ENCODE measurements at places on chromosomes 3 and 15.

DNA sequence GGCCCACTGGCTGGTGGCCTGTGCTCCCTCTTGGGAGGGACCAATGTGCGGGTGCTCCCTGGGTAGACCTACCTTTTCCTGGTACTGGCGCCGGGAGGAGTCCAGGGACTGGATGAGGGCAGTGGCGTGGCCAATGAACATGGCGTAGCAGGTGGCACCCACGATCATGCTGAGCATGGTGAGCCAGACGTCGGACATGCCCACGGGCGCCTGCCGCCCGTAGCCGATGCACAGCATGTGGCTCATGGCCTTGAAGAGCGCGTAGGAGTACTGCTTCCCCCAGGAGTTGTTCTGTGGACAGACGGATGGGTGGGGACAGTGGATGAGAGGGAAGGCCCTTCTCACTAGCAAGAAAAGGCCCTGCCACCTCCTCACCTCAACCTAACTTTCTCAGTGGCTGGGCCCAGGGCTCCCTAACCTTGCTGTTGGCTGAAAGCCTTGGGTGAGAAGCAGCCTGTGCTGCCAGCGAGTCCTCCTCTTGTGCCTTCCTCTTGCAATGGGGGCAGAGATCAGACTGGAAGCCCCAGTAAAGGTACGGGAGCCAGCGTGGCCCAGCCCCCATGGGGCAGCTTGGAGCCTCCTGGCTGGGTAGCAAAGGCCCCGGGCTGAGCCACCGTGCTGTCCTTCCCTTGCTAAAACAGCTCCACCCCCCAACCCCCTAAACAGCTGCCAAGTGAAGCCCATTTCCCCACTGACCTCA is 39.1 kb downstream of the HCN4 start:
- DNase-seq, result peak; percentile 50

- DNase-seq, result no peak
Observed at GRCh38 chr3:139394116-139394515, 4.7 kb upstream of the COPB2 start.

DNA sequence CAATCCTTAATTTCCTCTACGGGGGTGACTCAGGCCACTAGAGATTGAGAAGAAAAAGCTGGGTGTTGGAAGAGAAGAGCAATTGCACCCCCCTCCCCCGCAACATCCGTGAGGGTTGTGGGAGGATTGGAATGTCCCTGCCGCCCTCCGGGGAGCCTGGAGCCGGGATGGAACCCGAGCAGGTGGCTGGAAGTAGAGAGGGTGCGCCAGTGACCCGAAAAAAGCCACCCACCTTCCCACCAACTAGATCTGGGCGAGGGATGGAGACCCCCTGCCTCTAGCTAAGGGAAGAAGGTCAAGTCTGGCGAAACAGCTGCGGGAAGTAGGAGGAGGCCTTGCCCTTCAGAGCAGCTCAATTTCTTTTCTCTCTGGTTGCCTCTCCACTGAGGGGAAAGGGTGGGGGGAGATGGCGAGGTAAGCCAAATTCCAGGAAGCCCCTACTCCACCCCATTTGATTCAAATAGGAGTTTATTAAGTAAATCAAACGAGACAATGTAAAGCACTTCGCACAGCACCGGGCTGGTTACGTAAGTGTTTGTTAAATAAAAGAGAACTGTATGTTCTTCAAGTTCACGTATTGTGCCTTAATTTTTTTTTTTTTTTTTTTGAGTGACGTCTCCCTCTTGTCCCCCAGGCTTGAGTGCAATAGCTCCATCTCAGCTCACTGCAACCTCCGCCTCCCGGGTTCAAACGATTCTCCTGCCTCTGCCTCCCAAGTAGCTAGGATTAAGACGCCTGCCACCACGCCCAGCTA is 1.1 kb upstream of the WWTR1 start:
- no peak for DNase-seq

DNA sequence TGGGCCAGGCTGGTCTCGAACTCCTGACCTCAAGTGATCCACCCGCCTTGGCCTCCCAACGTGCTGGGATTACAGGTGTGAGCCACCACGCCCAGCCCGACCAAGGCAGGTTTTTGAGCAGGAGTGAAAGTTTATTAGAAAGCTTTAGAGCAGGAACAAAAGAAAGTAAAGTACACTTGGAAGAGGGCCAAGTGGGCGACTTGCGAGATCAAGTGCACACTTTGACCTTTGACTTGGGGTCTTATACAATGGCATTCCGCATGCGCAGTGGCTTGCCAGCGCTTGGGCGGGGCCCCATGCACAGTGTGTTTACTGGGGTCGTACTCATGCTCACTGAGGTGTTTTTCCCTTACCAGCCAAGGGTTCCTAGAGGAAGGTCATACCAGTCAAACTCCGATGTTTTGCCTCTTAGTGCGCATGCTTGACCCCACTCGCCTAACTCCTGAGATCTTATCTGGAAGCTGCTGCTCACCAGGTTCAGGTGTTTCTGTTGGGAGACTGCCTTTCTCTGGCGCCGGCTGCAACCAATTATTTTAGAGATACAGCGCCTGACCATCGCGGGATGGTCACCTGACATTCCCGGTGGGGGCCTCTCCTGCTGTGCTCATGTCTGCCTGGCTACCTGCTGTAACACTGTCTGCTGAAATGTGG is 46.9 kb upstream of the FLNB start:
- no peak for DNase-seq

DNA sequence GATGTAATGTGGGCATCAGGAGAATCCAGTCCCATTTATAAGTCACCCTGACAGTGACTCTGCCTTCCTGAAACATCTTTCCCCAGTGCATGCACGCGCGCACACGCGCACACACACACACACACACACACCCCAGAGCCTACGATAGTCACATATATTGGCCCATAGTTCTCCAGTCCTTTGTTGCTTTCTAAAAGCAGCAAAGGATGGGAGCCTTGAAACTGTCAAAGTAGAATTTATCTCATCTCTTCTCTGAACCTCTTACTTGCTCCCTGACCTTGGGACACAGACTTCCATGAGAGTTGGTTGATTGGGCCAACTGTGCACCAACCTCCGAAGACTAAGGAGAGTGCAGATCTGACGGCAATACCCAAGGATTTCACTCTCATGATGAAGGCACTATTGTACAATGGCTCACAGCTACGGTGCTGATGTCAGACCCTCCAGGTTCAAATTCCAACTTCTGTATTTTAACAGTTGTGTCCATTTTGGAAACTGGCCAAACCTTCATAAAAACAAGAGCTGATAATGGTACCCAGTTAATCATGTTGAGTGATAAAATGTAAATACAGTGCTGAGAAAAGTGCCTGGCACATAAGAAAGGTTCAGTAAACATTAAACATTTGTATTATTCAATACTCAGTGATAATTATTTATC is 8.3 kb downstream of the CPA3 start:
- DNase-seq, result no peak

DNA sequence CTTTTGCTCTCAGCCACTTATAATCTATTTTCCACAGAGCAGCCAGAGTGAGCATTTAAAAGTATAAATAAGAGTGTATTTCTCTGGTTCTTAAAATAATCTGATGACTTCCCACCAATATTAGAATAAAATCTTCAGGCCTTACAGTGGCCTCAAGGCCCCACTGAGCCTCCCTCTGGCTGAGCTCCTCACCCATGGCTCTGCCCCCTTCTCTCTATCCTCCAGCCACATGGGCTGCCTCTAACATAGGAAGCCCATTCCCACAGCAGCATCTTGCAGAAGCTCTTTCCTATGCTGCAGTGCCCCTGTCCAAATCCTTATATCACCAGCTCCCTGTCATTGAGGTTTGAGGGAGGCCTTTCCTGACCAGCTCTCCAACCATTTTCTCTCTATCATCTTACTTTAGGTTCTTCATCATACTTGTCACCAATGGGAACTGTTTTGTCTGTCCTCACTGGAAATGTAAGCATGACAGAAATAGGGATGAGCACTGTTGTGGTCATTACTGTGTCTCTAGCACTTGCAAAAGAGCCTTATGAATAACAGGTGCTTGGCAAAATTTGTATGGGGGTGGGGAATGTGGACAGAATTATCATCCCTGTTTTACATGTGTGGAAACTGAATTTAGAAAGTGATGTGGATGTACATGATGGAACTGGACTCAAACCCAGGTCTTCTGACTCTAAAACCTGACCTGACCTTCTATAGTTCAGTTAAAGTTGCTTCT is 250.6 kb downstream of the NR1D2 start:
- no peak for DNase-seq

- DNase-seq, result peak; percentile 89
Observed at GRCh38 chr15:60091157-60091556, 87.0 kb downstream of the FOXB1 start.

DNA sequence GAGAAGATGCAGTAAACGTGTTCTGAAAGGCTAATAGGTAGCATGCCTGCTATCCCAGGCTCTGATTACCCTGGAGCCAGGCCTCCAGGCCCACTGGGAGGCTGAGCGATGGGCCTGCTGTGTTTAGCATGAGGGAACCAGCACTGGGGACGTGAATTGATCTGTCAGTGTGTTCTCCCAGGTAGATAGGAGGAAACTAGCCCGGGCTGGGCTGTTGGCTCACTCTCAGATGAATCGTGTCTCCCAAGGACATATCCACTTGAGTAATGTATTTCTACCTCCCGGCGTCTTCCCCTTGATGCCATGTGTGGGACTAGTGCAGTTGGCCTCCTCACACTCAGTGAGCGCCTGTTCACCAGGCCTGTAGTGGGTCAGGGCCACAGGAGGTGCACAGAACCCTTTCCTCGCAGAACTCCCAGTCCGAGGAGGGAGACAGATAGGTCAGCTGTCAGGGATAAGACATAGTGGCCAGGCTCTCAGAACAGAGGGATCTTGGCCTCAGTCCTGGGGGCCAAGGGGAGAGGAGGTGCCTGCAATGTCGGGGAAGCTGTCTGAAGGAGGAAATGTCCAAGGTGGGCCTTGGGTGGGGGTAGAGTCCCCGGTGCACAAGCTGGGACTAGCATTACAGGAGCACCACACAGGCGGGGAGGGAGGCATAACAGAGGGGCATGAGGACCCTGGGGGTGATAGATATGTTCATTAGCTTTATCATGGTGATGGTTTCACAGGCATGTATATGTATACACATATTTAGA is 111.7 kb downstream of the DNAJB8 start:
- DNase-seq, result no peak

DNA sequence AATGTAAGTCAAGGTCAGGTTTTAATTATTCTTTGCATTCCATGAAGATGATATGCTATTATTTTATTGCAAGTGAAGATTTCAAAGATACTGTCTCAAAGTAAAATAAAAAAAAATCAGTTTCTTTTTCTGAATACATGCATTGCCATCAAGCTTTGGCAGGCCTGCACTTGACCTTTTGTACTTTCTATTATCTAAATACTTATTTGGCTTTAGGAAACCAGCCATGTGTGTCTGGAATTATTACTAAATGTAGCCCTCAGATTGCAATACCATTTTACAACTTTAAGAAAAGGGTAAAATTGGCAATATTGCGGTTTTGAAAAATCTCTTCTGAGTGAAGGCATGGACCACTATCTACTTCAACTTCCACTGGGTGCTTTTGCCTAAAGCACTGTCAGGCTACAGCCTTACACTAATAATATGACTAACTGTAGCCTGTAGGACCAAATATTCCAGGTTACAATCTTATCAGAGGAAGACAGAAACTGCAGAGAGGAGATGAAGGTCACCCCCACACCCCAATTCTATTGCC is 349.4 kb upstream of the DCBLD2 start:
- no peak for DNase-seq

DNA sequence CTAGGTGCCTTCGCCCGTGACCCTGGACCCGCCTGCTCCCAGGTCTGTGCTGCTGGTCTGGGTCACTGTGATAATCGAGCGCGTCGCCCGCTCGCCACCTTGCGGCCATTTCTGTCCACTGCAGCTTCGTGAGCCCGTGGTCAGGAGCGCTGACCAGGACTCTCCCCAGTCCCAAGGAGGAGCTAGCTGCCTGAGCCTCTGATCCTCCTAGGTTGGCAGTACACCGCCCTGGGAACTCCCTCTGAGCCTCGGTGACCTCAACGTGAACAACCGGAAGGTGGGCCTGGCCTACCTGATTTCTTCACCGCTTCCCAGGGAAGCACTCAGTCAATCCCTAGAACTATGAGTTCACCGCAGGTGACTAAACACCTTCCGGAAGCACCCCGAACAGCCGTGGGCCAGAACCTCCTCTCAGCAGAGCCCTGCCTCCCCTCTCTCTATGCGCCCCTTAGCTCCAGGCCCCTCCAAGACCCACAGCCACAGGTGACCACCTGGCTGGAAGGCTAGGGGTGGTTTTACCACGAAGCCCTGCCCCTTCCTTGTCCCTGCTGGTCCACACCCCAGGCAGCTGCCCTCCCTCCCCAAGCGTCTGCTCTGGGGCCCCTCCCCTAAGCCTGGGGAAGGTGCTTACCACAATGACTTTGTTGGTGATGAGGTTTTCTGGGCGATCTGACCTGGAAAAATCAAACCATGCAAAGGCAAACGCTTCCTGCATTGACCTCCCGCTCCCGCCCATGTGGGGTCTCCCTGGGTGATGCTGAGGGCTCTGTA is 9.7 kb downstream of the PLA2G4D start:
- DNase-seq, result peak; percentile 87

DNA sequence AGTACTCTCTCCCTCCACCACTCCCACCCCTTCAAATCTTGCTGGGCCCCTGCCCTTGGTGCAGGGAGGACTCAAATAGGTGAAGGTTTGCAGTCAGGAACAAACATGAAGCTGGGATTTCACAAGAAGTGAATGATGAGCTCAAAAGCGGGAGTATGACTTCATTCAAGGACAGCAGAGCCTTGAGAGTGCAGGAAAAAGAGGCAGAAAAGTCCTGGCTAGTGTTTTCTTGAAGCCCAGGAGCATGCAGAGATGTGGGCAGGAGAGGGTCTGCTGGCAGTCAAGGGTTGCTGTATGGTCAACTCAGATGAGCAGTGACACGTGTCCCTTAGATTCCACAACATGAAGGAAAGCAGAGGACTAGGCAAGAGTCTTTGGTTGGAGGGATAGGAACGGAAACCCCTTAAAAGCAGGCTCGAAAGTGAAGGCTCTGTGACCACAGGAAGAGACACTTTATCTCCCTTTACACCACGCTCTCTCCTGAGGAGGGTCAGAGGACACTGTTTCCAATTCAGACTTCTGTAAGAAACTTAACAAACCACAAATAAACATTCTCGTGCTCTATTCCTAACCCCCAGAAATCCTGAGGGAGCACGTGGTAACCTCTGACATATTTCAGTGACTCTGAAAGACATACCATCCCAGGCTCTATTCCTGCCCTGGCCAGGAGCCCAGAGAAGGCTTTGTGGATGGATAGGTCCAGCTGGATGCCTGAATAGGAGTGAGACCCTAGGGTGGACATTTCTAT is 168.0 kb upstream of the NDN start:
- DNase-seq, result no peak

DNA sequence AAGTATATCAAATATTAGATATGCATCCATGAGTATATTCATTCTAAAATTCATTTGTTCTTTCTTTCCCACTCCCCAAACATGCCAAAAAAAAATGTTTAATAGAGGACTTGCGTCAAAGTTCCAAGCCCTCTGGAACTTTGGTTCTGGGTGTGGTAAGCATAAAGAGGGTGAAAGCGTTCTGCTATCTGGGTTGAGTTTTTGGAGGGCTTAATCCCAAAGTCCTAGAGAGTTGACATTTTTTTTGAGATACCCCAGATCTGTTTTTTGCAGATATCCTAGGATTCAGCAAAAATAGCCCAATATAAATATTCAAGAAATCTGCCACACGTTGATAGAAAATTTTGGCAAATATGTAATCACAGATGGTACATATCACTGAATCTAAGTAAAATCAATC is 424.3 kb upstream of the CBLB start:
- no peak for DNase-seq

GRCh38 chr3:111156517-111156916 is 84.9 kb downstream of the NECTIN3 start:
- no peak for DNase-seq

Measured in islet precursor cell (in vitro differentiated cells).